Chondrocyte (in vitro differentiated cells): ENCODE measurements at places on chromosomes 5 and 9. TPM values are rescaled to one million over a fixed set of nuclear protein-coding genes. Genes with fewer than 3 reads are reported as not detected.

GRCh38 chr5:23385036-23385435 lies 122.4 kb upstream of the PRDM9 start:
- no peaks in the 10 kb centered on the region for H3K4me1 ChIP-seq
- H3K27ac ChIP-seq: no peak overlapping the region
- no peak for DNase-seq
- no peak overlapping the region for H3K4me3 ChIP-seq

GRCh38 chr9:25889661-25890060 lies 211.4 kb upstream of the TUSC1 start:
- peaks cover 5% of the 10 kb centered on the region for H3K27me3 ChIP-seq
- no peak for DNase-seq
- no peaks in the 10 kb centered on the region for H3K36me3 ChIP-seq
- H3K4me1 ChIP-seq: no peaks in the 10 kb centered on the region
- no peak overlapping the region for H3K27ac ChIP-seq
- no peak overlapping the region for H3K4me3 ChIP-seq

GRCh38 chr5:123429993-123430392 lies 6.8 kb upstream of the CEP120 start:
- H3K27me3 ChIP-seq: no peaks in the 10 kb centered on the region
- no peak overlapping the region for H3K4me3 ChIP-seq
- H3K4me1 ChIP-seq: peaks cover 16% of the 10 kb centered on the region
- no peaks in the 10 kb centered on the region for H3K36me3 ChIP-seq

DNA sequence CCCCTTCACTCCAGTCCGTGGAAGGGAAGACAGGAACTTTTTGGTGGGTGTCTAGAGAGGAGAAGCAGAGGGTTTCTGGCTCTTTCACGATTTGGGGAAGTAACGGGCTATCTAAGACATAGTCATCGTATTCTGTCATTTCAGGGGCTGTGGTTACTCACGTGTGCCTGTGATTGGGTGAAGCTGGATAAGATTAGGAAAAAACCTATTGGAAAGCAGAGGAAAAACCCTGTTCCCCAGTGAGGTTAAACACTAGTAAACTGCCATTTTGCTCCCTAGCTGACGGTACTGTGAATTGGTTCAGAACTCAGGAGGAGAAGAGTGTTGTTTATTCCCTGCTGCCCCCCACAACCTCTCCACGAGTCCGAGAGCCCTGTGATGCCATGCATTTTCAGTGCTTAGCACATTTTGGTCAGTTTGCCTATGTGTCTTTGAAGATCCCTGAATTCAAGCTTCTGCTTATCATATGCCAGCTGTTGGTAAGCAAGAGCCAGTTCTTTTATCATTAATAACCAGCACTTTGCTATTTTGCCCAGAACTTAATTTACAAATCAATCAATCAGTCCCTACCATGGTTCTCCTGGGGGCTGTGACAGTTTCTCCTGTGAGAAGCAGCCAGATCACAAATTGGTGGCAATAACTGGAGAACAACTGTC lies 45.1 kb upstream of the ROR2 start:
- no peak overlapping the region for H3K27ac ChIP-seq
- DNase-seq: no peak
- H3K36me3 ChIP-seq: peaks cover 3% of the 10 kb centered on the region
- H3K4me3 ChIP-seq: no peak overlapping the region
- peaks cover 2% of the 10 kb centered on the region for H3K27me3 ChIP-seq

GRCh38 chr5:40165789-40166728 lies 513.7 kb upstream of the PTGER4 start:
- no peak overlapping the region for H3K27ac ChIP-seq
- H3K27me3 ChIP-seq: peaks cover 14% of the 10 kb centered on the region
- no peaks in the 10 kb centered on the region for H3K4me1 ChIP-seq
- DNase-seq: no peak
- peaks cover 3% of the 10 kb centered on the region for H3K36me3 ChIP-seq

DNA sequence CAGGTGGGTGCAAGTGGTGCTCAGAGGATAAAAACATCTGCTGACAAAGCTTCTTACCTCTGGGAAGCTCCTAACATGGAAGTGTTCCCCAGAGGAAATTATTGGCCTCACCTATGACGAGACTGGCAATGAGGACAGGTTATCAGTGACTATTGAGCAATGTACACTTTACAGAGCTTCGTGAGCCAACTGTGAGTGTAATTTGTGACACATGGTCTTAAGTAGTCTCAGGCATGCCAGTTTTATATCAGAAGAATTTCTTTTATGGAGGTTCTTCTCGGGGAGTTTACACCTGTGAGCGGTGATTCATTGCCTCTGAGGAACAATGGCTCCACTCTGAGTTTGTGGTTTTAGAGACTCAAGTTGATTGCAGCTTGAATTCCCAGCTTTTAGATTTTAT lies 11.3 kb downstream of the ANKDD1B start:
- no peak overlapping the region for H3K27ac ChIP-seq
- H3K27me3 ChIP-seq: no peaks in the 10 kb centered on the region
- DNase-seq: no peak
- H3K36me3 ChIP-seq: peaks cover 2% of the 10 kb centered on the region
- no peak overlapping the region for H3K4me3 ChIP-seq

DNA sequence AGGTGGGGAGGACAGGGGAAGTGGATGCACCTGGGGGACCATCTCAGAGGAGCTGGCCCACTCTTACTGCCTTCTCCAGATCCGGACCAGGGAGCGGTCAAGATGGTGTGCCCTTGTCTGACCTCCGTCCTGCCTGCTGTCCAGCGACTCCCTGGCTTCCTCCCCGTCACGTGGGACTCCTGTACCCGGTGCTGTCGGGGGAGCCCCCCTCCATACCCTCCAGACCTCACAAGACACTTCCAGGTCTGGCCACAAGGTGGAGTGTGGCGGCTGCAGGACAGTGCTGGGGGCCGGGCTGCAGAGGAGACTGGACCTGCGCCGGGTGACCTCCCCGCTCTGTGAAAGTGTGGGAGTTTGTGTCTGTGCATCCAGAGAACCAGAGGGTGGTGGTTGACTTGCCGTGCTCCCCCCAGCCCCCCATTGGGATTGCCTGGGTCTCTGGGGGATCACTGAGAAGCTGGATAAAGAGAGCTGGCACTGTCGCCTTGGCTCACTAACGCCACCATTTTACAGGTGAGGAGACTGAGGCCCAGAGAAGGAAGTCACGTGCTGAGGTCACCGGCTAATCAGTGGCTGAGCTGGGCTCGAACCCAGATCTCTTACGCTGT lies 1.9 kb upstream of the CRB2 start:
- H3K4me1 ChIP-seq: peaks cover 11% of the 10 kb centered on the region
- no peak overlapping the region for H3K27ac ChIP-seq
- no peak for DNase-seq
- H3K4me3 ChIP-seq: no peak overlapping the region

DNA sequence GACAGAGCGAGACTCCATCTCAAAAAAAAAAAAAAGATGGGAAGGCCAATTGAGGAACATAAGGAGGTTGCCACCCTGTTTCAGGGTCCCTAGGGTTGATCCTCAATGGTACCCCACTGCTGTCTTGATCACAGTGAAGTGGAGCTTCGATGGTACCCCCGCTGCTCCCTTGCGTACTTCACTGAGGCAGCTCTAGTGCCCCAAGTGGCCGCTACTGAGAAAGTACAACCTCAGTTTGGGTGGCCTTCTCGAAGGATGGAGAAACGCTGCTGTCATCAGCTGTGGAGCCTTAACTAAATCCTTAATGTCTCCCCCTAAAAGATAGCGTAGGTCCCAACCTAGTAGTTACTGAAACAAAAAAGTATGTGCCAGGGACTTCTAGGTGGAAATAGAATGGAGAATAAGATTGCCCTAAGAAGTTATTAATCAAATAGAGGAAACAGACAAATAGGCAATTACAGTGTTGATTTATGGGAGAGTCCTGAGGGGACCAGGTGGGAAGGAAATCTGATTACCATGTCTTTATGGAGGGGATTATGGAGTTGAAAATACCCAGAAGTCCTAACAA lies 6.3 kb downstream of the TESK1 start:
- no peak overlapping the region for H3K27ac ChIP-seq
- H3K4me1 ChIP-seq: peaks cover 12% of the 10 kb centered on the region
- no peak overlapping the region for H3K4me3 ChIP-seq
- H3K27me3 ChIP-seq: peaks cover 17% of the 10 kb centered on the region
- DNase-seq: no peak
- H3K36me3 ChIP-seq: peaks cover 13% of the 10 kb centered on the region

DNA sequence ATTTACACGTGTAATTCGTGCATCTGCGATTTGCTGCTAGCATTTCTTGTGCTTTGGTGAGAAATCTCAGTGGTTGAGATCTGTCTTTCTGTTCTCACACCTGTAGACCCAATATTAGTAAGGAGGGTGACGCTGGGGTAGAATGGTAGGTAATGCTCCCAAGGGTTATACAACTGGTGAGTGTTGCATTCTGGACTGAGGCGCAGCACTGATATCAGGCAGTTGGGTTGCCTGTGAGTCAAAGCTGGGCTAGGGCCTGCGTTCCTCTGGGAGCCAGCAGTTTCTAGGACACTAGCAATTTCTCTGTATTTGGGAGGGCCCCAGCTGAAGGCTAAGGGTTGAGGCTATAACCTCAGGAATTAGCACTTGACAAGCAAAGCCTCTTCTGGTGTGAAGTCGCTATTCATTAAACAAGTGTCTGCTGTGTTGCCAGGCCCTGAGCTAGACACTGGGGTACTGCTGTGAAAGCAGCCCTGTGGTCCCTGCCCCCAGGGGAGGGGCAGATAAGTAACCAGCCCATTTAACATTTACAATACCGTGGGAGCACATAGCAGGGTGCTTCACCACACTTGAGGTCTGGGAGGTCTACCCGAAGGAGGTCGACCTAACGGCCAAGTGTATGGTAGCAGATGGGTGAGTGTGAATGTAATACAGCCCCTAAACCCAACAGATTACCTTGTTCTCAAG lies 28.7 kb downstream of the LARP1 start:
- peak overlapping the region; percentile 46 for H3K27ac ChIP-seq
- DNase-seq: no peak
- no peaks in the 10 kb centered on the region for H3K27me3 ChIP-seq
- no peak overlapping the region for H3K4me3 ChIP-seq
- H3K36me3 ChIP-seq: no peaks in the 10 kb centered on the region
- H3K4me1 ChIP-seq: peaks cover 80% of the 10 kb centered on the region

- no peak for DNase-seq
- H3K27me3 ChIP-seq: no peaks in the 10 kb centered on the region
- no peaks in the 10 kb centered on the region for H3K36me3 ChIP-seq
- H3K27ac ChIP-seq: no peak overlapping the region
- no peaks in the 10 kb centered on the region for H3K4me1 ChIP-seq
Measured at GRCh38 chr5:90355635-90356034, 53.9 kb downstream of the CETN3 start.

- no peak overlapping the region for H3K27ac ChIP-seq
- no peaks in the 10 kb centered on the region for H3K27me3 ChIP-seq
- no peaks in the 10 kb centered on the region for H3K36me3 ChIP-seq
- no peaks in the 10 kb centered on the region for H3K4me1 ChIP-seq
Measured at GRCh38 chr5:165573445-165573844, 2068.0 kb downstream of the MAT2B start.

DNA sequence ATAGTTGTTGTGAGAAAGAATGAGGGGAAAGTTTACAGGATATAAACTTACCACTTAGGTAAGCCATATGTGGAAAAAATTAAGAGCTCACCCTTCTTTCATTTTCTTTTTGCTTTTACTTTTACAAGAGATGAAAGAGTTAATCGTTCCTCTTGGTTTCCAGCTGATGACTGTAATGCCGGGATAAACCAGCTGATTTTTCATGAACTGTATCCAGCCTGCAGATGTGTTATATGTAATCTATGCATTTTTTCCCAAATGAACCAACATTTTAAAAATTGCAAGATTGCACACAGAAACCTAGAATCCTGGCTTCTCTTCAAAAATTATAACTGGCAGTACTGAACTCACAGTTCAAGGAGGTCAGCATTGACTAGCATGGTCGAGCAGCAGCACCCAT lies 185.9 kb downstream of the GRIA1 start:
- DNase-seq: no peak
- no peak overlapping the region for H3K4me3 ChIP-seq
- no peaks in the 10 kb centered on the region for H3K4me1 ChIP-seq
- peaks cover 9% of the 10 kb centered on the region for H3K27me3 ChIP-seq

DNA sequence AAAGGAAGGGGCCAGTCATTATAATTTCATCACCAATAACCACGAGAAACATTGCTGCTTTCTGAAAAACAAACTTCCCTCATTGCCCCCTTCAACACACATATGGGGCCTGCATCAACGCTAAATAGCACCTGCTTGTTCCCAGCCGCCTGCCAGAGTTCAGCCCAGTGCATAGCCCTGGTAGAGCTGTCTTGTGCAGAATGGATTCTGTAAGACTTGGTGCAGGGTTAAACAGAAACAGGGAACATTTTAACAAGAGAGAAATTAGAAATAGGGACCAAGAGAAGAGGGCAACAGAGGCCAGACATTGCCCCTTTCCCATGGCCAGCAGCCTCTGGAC lies 56.7 kb downstream of the UBE2QL1 start:
- H3K4me1 ChIP-seq: no peaks in the 10 kb centered on the region
- no peaks in the 10 kb centered on the region for H3K36me3 ChIP-seq
- H3K27ac ChIP-seq: no peak overlapping the region
- H3K4me3 ChIP-seq: no peak overlapping the region

DNA sequence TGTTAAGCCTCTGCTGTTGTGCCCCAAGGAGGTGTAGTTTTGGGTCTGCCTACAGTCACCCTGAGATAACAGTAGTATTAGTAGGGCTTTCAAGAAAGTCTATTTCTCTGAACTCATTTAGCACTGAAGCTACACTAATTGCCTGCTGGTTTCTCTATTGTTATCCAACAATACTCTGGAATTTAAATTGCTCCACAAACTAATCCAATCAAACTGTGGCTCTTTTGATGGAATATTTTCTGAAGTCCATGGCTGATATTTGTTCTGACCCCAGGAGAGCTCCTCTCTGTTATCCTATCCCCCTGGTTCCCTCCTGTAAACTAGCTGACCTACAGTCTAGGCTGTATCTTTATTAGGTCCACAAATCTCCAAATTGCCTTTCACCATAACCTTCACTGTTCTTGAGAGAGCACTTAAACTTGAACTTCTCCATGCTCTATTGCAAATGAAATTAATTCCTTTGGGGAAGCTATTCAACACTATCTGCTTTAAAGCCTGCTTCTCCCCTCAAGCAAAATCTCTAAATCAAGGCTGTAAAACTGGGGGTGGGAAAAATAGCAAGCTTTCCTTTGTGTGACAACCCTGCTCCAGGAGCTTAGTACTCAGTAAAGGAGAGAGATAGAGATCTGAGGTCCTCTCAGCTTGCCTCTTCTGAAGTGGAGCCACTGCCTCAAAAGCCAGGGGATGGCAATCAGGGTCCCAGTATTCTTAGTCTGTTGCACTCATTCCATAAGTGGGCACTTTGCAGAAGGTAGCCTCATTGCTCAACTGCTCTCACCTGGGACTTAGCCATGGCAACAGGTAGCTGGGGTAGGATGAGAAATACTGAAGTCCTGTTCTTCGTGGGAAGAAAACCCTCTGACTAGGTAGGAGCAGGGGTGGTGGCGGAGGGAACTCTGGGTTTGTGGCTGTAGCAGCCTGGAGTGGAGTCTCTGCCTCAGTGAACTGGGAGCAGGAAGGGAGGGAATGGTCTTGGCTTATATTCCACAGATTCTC lies 110.9 kb downstream of the MACIR start:
- no peak overlapping the region for H3K27ac ChIP-seq
- no peak overlapping the region for H3K4me3 ChIP-seq
- H3K4me1 ChIP-seq: peaks cover 11% of the 10 kb centered on the region
- DNase-seq: no peak

GRCh38 chr5:14730881-14731280 lies 66.4 kb downstream of the OTULIN start:
- no peaks in the 10 kb centered on the region for H3K27me3 ChIP-seq
- no peak overlapping the region for H3K27ac ChIP-seq
- peaks cover 15% of the 10 kb centered on the region for H3K36me3 ChIP-seq
- no peak for DNase-seq
- H3K4me3 ChIP-seq: no peak overlapping the region

SMIM23 gene
- total RNA-seq: not detected in 3 replicates

SPATA31E1 gene
- not detected in 3 replicates for total RNA-seq

GRXCR2 gene
- total RNA-seq: not detected in 3 replicates

ADAMTS12 gene
- 13.1 to 32.9 TPM (median 32.9 TPM) in 3 replicates for total RNA-seq
